Activated naive CD8-positive, alpha-beta T cell treated with anti-CD3 and anti-CD28 coated beads for 36 hours (primary cell): ENCODE measurements at places on chromosomes 2 and 18. TPM values are rescaled to one million over a fixed set of nuclear protein-coding genes. Genes with fewer than 3 reads are reported as not detected.

Gene NAT8
- not detected for total RNA-seq

Gene MROH2A
- total RNA-seq: not detected

Gene ARHGAP28
- not detected for total RNA-seq

Gene GALNT5
- not detected for total RNA-seq

Gene SRD5A2
- total RNA-seq: not detected

Gene NCKAP1
- total RNA-seq: 1.2 TPM

Gene ALPP
- not detected for total RNA-seq

Gene VAMP5
- 29.3 TPM for total RNA-seq

Gene KCMF1
- 111 TPM for total RNA-seq

Gene PPP4R3B
- total RNA-seq: 84.0 TPM

Gene ALPI
- total RNA-seq: not detected

Gene DYNAP
- not detected for total RNA-seq

Gene TWIST2
- total RNA-seq: not detected

Gene ATG9A
- total RNA-seq: 55.0 TPM

Gene SELENOI
- 59.0 TPM for total RNA-seq

Gene GPC1
- 1.3 TPM for total RNA-seq

Gene CELF4
- not detected for total RNA-seq

Gene GPR35
- 7.6 TPM for total RNA-seq

Gene DSG1
- not detected for total RNA-seq

Gene ATAD2B
- 11.9 TPM for total RNA-seq

Gene ZBTB7C
- total RNA-seq: not detected

Gene TRMT61B
- total RNA-seq: 18.9 TPM
